Heart right ventricle (tissue), 16 donors: ENCODE measurements at places on chromosomes 6 and 20. TPM values are rescaled to one million over a fixed set of nuclear protein-coding genes. Genes with fewer than 3 reads are reported as not detected.

C6orf132 gene
- 2.5 TPM for total RNA-seq

PLG gene
- not detected for total RNA-seq

COL19A1 gene
- 2.2 TPM for total RNA-seq

GRCh38 chr20:58010186-58010585, 218.3 kb downstream of the ANKRD60 start:
- no peak for DNase-seq

GRCh38 chr6:70524721-70525286, 41.9 kb upstream of the SDHAF4 start:
- DNase-seq = no peak

- DNase-seq = no peak
These were observed 630.3 kb upstream of the ARID1B start for GRCh38 chr6:156146891-156147290.

DNA sequence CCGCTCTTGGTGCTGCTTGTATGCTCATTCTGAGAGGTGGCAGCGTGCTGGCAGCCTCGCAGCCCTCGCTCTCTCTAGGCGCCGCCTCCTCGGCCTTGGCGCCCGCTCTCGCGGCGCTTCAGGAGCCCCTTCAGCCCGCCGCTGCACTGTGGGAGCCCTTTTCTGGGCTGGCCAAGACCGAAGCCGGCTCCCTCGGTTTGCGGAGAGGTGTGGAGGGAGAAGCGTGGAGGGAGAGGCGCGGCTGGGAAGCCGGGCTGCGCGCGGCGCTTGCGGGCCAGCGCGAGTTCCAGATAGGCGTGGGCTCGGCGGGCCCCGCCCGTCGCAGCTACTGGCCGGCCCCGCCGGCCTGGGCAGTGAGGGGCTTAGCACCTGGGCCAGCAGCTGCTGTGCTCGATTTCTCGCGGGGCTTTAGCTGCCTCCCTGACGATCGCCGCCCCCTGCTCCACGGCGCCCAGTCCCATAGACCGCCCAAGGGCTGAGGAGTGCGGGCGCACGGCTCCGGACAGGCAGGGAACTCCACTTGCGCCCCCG, 19.5 kb upstream of the FAM8A1 start:
- no peak for DNase-seq

DNA sequence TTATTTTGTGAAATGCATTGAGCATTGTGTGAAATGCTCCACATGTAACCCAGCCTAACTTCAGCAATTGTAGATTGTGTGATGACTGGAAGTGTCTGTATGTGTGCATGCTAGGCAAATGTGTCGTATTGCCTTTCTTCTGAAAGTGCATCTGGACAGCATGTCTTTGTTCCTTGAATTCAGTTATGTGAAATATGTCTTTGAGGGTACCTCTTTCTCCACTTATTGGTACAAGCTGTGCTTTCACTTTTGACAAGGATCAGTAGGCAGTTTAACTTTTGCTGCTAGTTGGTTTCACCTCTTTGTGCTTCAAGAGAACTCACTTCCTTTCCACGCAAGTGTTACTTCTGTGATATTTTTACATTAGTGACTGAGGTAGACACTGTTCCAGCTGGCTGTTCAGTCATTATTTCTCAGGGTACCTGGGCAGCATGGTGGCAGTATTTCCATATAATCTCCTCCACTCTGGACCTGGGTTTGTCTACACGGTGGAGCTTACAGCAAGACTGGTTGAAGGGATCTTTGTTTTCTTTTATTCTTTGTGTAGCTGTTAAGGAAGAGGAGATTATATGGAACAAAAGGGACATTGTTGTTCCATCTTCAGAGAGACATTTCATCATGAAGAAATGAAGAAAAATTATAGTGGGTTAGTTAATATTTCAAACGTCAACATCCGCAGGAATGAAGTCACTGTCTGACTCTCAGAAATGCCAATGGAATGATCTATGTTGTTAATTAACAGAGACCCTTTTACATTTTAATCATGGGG, 175.4 kb downstream of the UTRN start:
- no peak for DNase-seq

DNA sequence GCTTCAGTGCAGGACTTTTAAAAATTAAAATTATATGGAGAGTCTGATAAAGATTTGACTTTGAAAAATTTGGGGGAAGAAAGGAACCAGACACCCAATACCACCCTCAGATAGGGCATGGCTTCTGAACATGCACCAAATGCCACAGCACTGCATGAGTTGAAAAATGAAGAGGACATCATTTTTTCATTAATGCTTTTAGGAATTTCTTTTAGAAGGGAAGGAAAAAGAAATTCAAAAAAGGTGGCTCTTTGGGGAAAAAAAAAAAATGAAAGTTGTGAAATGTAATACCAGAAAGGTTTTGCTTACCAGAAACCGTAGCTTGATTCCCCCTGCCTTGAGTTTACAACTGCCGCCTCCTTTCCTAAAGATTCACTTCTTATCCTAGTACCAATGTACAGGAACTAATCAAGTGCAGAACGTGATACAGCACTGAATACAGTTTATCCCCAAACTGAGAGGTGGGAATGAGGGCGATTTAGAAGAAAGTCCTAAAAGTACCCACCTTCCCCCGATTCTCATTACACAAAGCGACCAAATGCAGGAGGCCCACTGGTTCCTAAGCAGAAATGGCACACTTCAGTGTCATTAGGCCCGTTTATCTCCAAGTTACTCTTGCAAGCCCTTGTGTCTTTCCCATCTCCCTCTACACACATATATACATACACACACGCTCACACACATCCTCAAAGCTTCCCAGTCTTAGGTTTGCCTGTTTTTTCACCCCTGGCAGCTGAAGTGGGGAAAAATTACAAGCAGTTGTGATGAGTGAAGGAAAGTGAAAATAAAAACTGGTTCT, 2.8 kb downstream of the PPP1R10 start:
- no peak for DNase-seq

DNA sequence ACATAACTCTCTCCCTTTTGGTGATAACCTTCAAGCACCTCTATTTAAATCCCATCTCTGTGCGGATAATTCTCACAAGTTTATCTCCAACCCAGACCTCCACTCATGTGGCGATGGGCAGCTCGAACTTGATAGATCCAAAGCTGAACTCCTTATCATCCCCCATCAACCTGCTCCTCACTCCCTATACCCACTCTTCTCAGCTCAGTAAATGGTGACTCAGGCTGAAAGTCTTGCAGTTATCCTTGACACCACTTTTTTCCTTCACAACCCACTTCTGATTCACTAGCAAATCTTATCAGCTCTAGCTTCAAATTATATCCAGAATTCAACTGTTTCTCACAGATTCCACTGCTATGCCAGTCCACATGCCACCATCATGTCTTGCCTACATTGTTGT, 155.3 kb upstream of the STXBP5 start:
- DNase-seq = no peak

DNA sequence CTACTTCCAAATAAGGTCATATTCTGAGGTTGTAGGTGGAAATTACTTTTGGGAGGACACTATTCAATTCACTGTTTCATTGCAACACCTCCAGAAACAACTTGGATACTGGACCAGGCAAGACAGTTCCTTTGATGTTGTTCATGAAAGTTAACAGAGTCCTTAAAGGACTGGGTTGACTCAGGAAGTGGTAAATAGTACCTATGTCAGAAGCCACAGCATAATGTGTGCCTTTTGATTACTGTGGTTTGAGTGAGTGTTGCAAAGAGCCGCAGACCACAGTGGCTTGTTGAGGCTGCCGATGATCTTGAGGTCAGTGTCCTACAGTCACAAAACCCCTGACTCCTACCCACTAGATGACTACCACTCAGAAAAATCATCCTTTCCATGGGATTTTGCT, 10.9 kb downstream of the IL20RA start:
- no peak for DNase-seq

- no peak for DNase-seq
These were observed 179.1 kb downstream of the TFAP2C start for GRCh38 chr20:56808117-56808725.

DNA sequence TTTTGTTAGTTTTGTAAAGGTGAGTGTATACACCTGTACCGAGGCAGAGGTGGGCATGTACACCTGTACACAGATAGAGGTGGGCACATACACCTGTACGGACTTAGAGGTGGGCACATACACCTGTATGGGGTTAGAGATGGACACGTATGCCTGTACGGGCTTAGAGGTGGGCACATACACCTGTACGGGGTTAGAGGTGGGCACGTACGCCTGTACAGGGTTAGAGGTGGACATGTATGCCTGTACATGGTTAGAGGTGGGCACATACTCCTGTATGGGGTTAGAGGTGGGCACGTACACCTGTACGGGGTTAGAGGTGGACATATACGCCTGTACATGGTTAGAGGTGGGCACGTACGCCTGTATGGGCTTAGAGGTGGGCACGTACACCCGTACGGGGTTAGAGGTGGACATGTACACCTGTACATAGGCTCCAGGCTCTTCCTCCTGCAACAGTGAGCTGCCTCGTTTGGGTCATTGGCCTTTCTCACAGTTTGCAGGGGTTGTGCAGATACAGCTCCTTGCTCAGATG, 63.7 kb downstream of the PHACTR3 start:
- DNase-seq = no peak

EFCAB8 gene
- total RNA-seq = not detected

DNA sequence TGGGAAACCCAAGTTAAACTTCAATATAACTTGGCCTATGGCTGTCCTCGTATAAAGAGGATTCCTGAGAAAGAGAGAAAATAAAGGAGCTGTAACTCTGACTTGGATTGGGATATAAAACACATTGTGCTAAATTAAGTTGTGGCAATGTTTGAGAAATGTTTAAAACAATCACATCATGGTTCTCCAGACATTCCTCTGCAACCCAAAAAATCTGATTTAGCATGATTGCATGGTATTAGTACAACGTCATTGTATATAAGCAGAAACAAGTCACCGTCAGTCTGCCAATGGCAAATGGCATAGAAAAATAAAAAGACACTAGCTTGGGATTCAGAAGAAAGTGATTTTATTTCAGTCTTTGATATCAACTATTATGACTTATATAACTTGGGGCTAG, 140.2 kb upstream of the FAM83B start:
- no peak for DNase-seq

- no peak for DNase-seq
These were observed 16.7 kb downstream of the ANKRD66 start for GRCh38 chr6:46763466-46763865.
